GOT3 (cell line): ENCODE measurements at places on chromosomes 5 and 9.

DNA sequence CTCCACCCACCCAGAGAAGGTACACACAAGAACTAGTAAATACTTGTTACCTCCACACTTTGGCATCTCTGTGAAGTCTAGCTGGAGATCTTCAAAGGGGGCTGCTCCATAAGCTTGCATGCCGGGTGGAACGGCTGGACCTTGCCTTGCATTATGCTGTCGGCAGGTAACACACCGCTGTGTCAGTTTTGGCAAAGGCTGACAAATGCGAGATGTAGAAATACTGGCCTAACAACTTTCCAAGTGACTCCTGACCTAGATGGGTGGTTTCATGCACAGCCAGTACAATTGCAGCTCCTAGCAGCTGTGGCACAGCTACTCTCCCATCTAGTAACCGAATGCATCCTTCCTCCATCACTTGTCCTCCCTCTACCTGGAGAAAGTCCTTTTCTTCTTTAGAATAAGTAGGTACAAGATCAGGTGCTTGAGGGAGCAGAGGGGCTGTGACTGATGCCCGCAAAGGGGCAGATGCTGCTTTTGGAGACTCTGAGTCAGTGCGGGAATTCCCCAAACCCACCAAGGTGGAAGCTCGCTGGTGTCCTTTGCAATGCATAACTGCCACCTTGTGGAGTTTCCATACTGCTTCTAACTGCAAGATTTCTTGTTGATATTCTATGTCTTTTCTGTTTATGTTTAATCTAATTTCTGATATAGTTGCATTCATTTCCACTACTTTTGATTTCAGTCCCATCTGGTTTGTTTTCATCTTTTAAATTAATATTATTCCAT lies 78.4 kb downstream of the TMEM161B start:
- no peak for DNase-seq

DNA sequence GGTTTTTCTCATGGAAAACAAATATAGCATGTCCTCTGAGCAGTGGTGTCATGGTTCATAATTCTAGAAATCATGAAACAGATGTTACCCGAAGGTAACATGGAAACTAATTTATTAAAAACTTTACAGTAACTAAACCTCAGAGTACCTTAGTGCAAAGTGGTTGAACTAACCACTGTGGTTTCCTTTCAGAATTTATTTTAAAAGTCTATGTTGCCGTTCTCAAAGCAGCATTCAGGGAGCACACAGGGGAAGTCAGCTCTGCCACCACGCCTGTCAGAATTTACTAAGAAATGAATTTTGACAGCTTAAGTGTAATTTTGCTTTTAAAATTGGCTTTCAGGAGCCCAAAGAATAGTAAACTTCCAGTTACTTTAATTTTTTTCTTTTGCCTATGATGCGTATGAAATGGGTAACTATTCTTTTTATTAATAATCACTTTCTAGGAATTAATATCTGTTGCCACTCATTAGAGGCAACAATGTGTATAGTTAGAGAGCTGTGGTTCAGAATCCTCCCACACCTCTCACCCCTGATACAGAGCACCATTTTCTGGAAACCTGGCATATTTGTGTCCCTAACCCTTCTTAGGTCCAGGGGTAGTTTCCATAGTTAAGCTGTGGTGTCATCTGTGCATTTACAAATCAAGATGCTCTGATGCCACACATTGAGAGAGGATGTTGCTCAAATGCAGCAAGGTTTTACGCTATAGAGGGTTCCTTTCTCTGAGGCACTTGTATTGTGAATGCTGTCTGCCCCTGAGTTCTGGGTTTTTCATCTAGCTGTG lies 202.6 kb downstream of the ZSWIM6 start:
- DNase-seq = no peak

DNA sequence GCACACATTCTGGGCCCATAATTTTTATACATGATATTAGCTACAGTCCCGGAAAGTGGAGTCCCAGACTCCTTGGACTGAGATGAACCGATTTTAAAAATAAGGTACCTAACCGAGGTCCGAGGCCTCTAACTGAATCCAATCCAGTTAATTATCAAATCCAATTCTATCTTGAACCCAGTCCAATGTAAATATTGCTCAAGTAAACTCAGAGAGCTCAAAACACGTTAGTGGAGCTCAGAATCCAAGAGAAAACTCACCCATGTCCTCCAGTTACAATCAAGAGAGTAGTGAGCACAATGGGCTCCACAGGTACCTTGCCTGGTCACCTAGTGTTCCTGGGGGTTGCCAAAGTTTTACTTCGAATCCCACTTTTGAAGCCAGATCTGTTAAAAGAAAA lies 37.9 kb upstream of the DIRAS2 start:
- DNase-seq = no peak

DNA sequence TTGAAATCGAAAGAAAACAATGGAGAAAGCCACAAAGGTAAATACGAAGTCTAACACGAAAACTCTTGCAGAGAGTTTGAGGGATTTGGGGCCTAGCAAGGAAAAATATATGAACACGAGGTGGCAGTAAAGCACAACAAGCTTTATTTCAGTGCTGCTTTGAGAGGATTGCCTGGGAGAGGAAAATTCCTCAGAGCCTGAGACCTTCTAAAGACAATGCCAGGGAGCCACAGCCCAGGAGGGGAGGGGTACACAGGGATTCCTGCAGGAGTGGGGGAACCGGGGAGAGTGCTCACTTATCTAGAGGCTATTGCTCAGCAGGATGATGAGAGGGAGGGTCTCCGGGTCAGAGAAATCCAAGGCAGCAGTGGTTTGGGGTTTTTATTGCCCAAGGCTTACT lies 134.9 kb upstream of the ADCY2 start:
- no peak for DNase-seq

DNA sequence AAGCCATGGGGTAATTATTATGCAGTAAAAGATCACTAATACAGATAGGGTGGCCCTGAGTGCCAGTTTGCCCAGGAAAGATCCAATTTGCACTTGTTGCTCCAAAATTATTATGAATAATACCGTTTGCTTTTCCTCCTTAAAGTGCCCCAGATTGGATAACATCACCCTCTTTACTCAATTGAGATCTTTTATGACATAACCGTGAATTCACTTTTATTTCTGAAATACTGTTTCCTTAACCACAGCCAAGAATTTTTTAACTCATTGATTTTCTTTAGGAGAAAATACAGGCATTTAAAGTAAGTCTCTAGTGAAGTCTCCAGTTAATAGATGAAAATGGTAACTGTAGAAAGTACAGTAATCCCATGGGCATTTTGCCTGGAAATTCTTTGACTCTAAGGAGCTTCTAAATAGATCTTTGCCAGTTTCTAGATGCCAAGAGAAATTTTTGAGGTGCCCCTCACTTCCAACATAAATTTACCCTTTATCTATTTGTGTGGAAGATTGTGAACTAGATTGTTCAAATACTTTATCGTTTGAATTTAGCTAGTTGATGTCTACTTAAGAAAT lies 99.2 kb downstream of the UHRF2 start:
- no peak for DNase-seq

GRCh38 chr5:174877987-174878386 lies 153.6 kb downstream of the MSX2 start:
- DNase-seq = no peak

GRCh38 chr9:129306318-129306973 lies 128.4 kb upstream of the IER5L start:
- DNase-seq = no peak

- no peak for DNase-seq
Measured at GRCh38 chr5:80895523-80895922, 64.6 kb upstream of the RASGRF2 start.

DNA sequence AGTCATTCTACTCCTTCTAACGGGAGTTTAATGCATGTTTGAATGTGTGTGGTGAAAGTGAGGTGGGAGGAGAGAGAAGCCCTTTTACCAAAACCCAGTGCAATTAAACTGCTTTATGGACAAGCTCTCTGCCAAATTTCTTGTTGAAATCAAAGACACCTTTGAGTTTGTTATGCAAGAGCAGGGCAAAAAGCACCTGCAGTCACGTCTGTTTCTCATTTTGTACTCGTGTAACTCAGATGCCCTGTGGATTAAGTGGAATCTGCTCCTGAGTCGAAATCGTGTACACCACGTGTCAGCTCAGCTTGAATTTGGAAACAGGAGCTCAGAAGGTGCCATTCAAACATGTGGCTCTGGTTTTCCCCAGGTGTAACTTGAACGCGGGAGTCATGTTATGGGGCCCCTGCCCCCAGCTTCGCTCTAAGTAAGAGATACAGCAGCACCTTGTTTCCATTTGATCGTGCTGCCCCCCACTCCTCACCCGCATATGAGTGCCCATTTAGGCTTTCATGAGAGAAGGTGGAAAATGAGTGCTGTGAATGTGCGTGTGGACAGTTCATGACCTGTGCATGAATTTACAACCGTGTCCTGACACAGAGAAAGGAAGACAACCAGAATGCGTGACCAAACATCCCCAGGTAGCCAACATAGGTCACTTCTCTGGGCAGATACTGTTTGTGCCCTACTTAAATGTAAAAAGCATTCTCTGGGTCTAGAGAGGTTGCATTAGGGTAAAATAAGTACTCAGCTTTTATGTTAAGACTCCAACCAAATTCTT lies 347.0 kb upstream of the SLC30A5 start:
- DNase-seq = no peak

- no peak for DNase-seq
Measured at GRCh38 chr5:166758151-166758550, 1533.3 kb upstream of the WWC1 start.

DNA sequence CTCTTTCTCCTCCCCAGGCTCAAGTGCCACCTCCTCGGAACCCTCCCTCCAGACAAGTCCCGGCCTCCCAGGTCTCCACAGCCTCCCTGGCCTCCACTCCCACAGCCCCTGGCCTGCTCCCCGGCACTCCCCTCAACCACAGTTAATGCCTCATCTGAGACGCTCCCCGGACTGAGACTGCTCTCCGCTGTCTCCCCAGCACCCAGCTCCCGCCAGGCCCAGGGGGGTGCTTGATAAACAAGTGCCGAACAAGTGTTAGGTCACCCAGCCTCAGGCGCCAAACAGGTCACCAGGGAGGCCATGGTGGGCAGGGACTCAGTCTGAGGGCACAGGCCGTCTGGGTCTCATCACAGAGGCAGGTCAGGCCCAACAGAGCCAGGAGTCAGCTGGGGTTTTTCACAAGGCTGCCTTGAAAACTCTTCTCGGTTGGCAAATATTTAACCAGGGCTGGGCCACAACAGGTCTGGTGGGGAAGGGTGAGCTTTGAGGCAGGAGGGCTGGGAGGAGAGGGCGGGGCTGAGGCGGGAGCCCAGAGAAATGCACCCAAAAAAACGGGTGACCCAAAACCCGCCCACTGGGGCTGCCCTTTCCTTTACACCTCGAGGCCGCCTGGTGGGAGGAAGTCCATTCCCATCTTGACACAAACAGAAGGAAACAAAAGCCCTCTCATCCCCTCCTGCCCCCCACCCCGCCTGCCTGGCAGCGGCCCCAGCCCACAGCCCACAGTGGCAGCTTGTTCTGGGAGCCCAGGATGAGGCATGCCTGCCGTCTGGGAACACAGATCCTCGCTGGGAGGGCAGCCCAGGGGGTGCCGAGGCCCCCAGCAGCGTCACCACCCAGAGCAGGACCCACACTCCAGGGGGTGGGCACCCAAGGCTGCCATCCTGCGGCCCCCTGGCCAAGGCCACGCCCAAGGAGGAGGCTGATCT lies 66.6 kb upstream of the STXBP1 start:
- DNase-seq = no peak

- no peak for DNase-seq
Measured at GRCh38 chr5:14745753-14746152, 81.2 kb downstream of the OTULIN start.

DNA sequence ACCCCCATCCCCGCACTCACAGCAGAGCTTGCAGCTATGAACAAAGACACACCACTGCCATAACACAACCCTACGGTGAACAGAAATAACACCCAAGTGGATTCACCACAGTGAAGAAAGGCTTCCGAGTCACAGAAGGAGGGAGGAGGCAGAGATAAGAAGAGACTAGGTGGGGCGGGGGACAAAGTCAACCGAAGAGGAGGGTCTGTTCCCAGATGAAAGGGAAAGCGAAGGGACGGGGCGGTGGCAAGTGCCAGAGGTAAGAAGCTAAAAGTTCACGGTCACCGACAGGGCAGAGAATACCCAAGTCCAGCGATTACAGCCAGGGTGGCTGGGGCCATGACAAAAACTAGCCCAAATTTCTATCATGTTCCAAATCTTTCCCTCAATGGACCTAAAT lies 21.0 kb downstream of the EPB41L4B start:
- DNase-seq = no peak

GRCh38 chr9:69655065-69655464 lies 17.1 kb downstream of the APBA1 start:
- no peak for DNase-seq

- DNase-seq = no peak
Measured at GRCh38 chr9:129923589-129923988, 88.3 kb downstream of the USP20 start.

- DNase-seq = no peak
Measured at GRCh38 chr9:33117306-33117705, 40.8 kb upstream of the SMU1 start.

DNA sequence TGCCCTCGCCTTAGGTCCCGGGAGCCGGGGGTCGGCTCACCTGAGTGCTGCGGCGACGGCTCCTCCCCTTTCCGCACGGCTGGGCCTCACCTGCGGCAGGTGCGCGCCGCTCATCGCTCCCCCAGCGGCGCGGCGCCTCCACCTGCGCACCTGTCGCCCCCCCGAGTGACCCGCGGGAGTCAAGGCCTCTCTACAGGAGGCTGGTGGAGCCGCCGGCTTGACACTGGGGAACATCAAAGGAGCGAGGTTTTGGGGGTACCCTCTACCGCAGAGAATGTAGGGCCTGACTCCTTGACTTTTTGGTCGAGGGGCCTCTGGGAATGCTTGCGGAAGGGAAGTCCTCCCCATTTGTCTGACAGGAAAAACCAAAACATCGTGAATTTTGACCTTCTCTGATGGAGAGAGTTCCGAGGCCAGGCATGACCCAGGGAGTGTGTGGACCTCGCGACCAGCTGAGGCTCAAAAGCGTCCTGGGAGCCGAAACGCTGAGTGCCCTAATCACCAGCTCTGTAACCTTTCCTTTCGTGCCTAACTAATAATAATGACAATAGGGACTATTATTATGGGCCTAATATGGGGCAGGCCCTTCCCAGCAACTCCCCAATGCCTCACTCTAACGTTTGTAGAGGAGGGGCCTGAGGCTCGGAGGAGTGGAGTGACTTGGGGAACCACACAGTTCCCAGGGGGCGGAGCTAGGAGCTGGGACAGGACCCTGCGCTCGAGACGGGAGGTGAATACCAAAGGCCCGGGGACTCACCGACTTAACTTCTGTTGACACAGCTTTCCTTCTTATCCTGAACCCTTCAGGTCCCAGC lies 714 bp upstream of the IER5L start:
- no peak for DNase-seq
